ENCODE measurements at places on chromosomes 16 and 17.

DNA sequence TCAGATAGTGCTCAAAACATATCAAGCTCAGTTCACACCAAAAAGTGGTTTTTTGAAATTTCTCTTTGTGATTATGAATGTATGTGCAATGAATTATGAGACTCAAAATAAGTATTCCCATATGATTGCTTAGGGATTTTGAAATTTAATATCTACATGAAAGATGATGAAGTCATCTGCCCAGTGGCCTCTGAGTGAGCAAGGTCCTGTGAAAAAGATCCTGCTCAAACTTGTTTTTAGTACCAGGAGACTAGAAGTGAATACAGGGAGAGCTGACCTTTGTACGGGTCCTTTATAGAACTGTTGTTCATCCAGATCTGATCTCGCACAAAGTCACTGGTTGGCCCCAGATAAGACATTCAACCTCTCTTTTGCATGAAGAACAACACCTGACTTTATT lies 151.9 kb upstream of the MAF start:
- no peak for DNase-seq

- no peak for DNase-seq
Observed at GRCh38 chr16:64615630-64616280, 506.1 kb downstream of the CDH11 start.

DNA sequence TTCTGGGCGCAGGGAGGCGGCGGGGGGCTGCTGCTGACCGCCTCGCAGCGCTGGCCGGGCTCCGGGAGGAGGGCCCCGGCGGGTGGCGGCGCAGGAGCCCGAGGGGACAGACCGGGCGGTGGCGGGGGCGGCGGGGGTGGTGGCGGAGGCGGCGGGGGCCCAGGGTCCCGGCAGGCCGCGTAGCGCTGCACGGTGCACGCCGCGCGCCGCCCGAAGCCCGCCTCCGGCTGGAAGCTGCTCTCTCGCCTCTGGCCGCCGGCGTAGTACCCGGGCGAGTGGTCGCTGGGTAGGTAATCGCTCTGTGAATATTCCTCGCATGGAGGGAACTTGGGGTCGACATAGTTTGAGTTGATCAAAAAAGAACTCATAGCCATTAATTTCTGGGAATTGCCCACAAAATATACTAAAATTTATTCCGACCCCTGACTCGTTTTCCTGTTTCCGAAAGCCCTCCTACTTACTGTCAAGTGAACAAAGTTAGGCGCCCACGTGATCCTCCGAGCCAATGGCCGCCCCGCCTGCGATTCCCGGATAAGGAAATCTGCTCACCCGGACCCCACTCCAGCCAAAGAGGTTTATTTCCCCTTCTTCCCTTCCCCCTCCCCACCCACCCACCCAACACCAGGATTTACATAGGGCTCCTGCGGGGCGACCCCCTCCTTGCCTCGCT lies at the start of gene HOXB4:
HOXB4 (minus strand) TSS at position 405 of the 670 bp plus-strand sequence; CDS start at position 374, 31 bp downstream.
- DNase-seq = no peak

- no peak for DNase-seq
Observed at GRCh38 chr17:74325743-74326379, at the start of gene KIF19. Gene KIF19, plus strand, starts transcription at chr17:74326226. Its CDS starts 124 bp downstream, at chr17:74326350.

GRCh38 chr17:27793906-27794569 lies 6.3 kb downstream of the NOS2 start:
- no peak for DNase-seq

DNA sequence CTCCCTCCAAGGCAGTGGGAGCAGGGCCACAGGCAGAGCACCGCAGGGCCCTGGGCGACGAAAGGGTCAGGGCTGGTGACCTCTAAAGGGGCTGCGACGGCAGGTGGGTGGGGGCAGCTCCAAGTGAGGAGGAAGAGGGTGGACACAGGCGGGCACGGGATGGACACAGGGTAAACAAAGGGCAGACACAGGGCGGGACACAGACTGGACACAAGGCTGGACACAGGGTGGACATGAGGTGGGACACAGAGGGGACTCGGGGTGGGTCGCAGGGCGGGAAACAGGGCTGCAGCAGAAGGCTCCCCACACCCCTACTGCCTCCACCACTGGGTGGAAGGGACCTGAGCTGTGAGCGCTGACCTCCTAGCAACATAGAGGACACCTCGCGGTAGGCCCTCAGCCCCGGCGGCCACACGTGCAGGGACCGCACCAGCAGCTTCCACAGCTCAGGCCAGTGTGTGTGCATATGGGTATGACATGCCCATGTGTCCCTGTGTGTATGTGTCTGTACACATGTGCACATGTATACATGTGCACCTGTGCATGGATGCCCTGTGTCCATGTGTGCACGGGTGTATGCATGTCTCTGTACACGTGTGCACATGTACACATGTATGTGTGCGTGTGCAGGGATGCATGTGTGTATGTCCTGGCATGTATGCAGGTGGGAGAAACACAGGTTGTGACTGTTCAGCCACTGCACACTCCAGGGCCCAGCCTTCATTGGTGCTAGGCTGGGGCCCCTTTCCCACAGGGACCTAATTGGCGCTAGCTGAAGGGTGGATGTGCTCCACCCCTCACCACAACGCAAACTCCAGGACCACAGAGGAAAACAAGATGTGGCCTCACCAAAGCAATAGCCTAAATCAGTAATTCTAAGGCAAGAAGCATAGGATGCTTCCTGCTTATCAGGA lies 7.6 kb downstream of the LMF1 start:
- no peak for DNase-seq
